Fibroblast of mammary gland (primary cell): ENCODE measurements at places on chromosomes 16 and 17.

GRCh38 chr17:1830288-1830687, 483 bp downstream of the RPA1 start:
- peak; percentile 10 for DNase-seq

DNA sequence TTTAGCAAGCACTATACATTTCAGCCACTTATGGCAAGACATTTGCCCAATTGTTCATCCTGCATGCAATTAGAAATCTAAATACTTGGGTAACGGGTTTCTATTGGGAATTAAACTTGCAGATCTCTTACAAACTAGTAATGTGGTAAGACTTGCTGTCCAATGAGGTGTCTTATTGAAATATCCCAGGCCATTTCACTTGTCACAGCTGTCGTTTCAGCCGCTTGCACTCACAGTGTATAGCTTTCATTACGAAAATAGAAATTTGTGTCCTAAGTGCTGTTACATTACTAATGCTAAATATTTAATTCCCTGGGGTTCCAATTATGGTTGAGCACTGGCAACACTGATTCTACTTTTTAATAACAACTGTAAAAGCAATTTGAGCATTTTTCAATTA, 40.3 kb upstream of the IRX5 start:
- no peak for DNase-seq

DNA sequence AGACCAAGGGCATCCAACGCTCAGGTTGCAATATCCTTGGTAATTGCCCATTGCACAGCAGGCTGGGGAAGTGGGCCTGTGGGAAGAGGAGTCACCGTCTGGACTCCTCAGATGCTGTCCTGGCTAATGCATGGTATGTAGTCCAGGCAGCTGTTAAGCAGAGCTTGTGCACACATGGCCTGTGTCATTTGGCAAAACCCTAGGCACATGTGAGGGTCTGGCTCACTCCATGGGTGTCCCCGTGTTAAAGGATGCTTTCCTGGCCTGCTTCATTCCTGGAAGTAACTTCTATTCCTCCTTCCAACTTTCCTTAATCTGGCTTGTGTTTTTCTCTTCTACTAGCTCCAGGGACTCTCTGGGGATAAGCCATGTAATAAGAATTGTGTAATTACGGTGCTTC, 378.0 kb upstream of the CA10 start:
- DNase-seq: no peak

GRCh38 chr16:50864386-50864785, 122.5 kb downstream of the CYLD start:
- DNase-seq: no peak

DNA sequence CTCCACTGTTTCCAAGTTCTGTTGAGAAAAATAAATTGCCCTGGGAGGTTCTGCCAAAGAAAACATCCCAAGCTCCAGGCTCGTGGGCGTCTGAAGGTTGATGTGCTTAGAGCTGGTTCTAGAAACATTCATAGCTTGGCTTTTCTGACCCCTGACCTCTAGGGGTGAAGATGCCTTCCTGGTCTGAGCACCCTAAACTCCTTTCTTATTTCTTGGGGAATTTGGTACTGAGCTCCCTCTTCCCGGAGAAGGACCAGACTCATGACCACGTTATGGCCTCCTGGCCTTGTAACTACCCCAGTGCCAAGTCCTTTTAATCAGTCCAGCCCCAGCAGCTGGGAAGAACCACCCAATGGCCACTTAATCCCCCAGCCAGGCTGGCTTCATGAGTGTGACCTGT, 66.4 kb downstream of the MYH11 start:
- peak; percentile 16 for DNase-seq

DNA sequence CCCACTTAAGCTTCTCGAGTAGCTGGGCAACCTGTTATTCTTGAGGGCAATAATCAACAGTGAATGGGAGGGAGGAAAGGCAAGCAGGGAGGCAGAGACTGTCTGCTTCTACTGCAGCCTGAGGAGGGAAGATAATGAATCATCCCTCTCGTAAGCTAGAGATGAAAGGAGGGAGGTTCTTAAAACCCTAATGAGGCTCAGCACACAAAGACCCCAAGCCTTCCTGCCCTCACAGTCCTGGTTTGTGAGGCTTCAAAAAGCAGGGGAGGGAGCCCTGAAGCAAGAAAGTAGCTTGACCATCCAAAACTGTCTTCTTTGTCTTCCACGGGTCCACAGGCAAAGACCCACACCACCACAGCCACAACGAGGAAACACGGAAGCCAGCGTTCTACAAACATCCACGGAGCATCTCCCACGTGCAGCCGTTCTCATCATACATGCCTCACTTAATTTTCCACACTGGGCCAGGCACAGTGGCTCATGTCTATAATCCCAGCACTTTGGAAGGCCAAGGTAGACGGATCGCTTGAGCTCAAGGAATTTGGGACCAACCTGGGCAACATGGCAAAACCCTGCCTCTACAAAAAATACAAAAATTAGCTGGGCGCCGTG, 1.8 kb downstream of the PIK3R5 start:
- no peak for DNase-seq

DNA sequence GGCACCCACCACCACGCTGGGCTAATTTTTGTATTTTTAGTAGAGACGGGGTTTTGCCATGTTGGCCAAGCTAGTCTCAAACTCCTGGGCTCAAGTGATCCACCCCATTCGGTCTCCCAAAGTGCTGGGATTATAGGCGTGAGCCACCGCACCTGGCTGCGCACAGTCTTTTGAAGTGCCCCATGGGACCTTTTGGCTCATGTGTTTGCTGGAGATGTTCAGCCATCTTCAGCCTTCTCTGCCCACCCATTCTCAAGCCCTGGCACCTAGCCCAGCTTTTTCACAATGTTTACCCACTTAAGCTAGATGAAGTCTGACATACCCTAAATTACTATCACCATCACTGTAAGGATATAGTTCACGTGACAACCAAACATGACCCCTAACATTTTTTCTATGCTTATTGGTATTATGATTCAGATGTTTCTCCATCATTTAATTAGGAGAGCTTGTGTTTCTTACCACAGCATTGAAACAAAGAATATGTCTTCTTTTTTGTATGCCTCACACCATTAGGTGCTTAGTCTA, 32.3 kb downstream of the PECAM1 start:
- DNase-seq: peak; percentile 83

DNA sequence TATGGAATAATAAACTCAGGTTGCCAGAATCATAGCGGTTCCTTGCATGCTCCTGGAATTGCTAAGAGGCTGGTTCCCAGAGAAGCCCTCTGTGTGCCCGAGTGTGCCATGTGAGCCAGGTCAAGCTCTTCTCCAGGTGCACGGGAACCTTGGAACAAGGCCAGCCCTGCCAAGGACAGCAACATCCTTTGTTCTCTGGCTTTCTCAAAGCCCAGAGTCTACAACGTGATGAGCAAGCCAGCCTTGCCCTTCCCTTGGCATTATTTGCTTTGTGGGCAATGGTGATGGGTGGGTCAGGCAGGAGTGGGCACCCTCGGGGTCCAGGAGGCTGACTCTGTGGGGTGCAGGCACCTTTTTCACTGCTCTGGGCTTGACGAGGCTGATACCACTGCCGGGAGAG, 14.2 kb upstream of the SEC14L1 start:
- DNase-seq: no peak

DNA sequence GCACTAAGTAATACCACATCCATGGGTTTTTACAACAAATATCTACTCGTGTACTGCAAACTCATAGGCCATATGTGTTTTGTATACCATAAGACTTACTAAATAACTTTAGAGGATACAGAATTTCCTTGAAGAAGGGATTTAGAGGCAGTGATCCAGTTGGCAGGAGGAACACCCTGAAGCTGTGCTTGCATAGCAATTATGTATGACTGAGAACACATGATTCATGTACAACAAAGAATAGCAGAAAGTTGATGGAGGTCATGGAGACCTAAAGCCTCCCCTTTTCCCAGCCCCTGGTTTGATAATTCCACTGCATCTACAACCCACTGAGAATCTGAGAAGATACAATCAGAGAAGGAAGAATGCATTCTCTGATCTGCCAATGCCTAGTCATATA, 83.8 kb upstream of the PMFBP1 start:
- DNase-seq: peak; percentile 68
